Stimulated activated CD4-positive, alpha-beta T cell treated with anti-CD3 and anti-CD28 coated beads, Interleukin-12 subunit alpha, Interleukin-12 subunit beta, amount 100 ng/mL, for 24 hours (primary cell): ENCODE measurements at places on chromosomes 2 and 18.

DNA sequence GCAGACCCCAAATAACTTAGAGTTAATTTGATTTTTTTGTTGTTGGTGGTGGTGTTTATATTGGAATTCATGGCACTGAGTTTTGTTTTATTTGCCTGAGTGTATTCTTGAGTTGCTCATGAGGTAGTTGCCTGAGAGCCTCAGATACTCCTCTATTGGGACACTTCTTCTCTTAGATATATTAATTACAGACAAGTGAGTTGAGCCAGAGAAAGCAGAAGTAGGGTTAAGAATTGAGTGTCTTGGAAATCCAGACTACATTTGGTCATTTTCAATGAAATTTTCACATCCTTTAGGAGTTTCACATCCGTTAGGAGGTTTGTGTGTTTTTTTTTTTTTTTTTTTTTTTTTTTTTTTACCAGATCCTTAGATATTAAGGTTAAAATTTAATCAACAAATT, 29.0 kb downstream of the FMNL2 start:
- no peak for DNase-seq

DNA sequence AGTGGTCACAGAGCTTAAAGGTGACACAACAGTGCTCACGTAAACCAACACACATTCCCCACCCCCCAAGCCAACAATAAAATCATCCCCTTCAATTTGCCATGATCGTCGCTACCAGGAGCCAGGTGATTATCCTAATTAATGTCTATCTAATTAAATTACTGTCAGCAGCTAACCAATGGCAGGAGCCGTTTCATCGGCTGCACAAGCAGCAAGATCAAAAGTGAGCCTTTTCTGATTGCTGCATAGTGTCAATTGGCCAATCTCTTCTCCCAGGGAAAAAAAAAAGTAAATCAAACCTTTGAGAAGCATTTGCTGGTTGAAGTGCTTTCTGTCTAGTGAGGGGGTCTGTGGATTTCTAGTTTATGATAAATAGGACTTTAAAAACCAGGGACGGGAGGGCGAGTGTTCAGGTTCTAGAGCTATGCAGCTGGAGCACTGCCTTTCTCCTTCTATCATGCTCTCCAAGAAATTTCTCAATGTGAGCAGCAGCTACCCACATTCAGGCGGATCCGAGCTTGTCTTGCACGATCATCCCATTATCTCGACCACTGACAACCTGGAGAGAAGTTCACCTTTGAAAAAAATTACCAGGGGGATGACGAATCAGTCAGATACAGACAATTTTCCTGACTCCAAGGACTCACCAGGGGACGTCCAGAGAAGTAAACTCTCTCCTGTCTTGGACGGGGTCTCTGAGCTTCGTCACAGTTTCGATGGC, at the start of gene TBR1:
Gene TBR1, plus strand, starts transcription at position 311 of the 721 bp plus-strand sequence. Its CDS starts 114 bp downstream, at position 425.
- DNase-seq: no peak

- DNase-seq: no peak
Measured at GRCh38 chr18:48408727-48409590, at the start of gene ZBTB7C. Gene ZBTB7C, minus strand, starts transcription at chr18:48409383.

DNA sequence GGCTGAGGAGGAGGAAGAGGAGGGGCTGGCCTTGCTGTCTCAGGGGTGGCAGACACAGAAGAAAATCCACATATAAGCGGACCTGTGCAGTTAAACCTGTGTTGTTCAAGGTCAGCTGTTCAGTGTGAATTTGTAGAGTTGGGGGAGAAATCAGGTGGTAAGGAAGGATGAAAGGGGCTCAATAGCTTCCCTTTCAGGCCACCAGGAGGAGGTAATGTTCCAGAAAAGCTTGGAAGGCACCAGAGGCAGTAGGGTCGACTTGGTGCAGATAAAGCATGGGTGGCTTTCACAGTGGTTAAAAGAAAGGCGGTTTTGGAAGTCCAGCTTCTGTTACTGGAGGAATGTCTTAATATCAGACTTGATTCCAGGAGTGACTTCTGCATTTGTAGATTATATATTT, 167.4 kb downstream of the THSD7B start:
- DNase-seq: no peak

- no peak for DNase-seq
Measured at GRCh38 chr2:196338440-196338839, 167.1 kb upstream of the STK17B start.
